IMR-90 (cell line): ENCODE measurements at places on chromosomes 6 and 20.

GRCh38 chr20:4947817-4948559 is 53.3 kb downstream of the SLC23A2 start:
- DNase-seq, result no peak

DNA sequence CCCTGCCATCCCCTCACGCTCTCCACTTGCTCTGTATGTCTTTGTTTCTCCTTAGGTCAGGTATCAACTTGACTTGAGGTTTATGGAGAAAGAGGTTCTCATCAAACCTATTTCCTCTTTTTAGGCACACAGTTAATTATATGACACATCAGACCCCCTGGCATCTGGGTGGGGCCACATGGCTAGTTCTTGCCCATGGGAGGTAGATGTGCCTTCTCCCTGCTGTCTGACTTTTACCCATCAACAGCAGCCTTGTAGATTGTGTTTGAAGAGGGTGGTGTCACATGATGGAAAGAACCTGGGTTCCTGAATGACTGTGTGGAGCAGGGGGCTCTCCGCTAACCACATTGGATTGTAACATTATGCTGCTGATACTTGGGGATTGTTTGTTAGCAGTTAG is 7.2 kb upstream of the UQCC2 start:
- no peak for DNase-seq

GRCh38 chr6:44737829-44738528 is 350.5 kb downstream of the CDC5L start:
- no peak for DNase-seq

DNA sequence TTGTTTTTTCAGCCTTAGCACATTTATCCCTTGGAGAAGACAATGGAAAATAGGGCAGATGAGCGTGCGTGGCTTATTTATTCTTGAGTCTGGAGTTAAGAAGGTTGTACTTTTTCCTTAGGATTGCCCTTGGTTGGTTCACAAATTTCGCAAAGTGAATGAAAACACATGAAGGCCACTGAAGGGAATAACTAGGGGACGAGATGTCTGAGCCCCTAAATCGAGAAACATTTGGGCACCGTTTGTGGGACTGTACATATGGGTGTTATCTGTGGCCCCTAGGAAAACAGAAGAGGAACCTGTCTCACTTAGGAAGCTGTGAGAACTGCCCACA is 19.4 kb upstream of the TRIM27 start:
- no peak for DNase-seq

GRCh38 chr6:45727819-45728449 is 287.7 kb downstream of the CLIC5 start:
- DNase-seq, result no peak

- DNase-seq, result no peak
Measured at GRCh38 chr6:90315354-90315950, 18.8 kb upstream of the BACH2 start.

- no peak for DNase-seq
Measured at GRCh38 chr6:107192830-107193229, 77.5 kb upstream of the BEND3 start.

- DNase-seq, result no peak
Measured at GRCh38 chr20:48080583-48080982, 295.3 kb upstream of the SULF2 start.

- DNase-seq, result no peak
Measured at GRCh38 chr20:39658662-39659409, 696.7 kb downstream of the DHX35 start.

GRCh38 chr20:18190338-18191233 is 52.9 kb downstream of the KAT14 start:
- no peak for DNase-seq

DNA sequence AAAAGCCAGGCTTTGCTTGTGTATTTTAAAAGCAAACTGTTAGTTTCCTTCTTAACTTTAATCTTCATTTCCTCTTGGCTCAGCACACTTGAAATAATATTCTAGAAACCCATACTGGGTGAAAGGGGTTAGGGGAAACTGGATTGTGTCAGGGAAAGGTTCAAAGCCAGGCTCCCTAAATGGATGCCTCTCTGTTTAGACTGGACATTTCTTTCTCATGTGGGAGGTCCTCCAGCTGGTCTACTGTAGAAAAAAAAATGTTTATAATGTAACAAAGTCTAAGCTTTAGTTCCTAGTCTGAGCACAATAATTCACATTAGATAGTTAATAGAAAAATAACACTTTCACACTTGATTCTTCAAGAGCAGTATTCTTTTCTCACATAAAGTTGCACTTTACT is 89.0 kb upstream of the AKIRIN2 start:
- peak; percentile 16 for DNase-seq

GRCh38 chr6:101281266-101281665 is 112.2 kb upstream of the GRIK2 start:
- no peak for DNase-seq

DNA sequence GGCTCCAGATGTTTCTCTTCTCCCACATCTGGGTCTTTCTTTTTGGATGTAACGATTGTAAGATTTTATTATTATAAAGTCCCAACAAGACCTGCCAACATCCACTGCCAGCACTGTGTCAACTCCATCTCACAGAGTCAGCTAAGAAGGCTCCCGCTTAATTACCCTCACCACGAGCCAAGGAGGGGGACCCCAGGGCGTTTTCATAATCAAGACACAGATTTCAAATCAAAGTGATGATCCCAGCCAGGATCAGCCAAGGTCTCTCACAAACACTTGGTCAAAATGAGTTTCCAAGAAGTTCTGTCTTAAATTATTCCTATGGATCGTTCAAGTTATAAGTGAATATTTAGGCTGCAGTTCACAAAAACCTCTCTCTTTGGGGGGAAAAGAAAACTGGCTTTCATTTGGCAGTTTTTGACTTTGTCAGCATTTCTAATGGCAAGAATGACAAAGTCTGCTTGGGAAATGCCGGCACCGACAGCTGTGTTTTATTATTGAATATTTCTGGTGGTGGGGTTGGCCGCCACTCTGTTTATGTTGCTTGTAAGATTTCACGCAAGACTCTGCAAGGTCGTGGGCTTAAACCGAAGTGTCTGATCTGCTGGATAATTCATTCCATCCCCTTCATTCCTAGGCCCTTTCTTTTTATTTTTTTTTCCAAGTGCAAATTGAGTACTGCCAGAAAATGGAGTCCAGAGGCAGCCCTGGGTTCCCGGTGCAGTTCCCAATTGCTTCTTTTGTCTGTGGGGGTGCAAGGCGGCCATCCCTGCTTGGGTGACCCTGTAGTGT is 170.2 kb upstream of the PMEPA1 start:
- DNase-seq, result no peak

DNA sequence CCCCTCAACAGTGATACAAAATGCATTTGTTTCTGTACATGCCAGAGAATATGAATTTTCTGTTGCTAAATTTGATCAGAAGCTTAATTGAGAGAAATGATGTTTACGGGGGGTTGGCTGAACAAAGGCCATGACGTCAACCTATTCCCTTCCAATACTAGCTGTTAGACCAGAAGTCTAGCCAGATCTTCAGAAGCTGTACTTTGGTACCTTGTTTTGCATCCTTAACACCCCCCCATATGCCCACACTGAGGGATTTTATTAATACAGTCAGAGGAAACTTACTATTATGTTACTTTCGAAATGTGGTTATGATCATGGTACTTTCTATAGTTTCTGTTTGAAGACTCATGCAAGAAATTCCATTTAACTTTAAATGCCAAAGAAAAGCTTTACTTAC is 3.1 kb downstream of the NCOA7 start:
- no peak for DNase-seq

DNA sequence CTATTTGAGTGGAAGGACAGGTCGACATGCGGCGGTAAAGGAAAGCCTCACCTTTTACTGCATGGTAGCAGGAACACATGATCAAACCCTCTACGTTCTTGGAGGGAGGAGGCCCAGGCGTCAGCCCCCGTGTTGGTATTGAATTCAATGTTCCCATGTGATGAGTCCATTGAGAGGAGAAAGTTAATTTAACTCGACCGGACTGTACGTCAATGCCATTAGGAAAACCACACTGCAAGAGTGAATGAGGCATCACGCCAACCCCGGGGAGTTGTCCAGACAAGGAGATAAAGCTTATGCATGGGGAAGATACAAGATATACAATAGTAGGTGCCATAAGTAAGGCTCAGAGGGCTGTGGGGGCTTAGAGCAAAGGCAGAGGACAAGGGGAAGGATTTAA is 213.9 kb upstream of the ECI2 start:
- no peak for DNase-seq

DNA sequence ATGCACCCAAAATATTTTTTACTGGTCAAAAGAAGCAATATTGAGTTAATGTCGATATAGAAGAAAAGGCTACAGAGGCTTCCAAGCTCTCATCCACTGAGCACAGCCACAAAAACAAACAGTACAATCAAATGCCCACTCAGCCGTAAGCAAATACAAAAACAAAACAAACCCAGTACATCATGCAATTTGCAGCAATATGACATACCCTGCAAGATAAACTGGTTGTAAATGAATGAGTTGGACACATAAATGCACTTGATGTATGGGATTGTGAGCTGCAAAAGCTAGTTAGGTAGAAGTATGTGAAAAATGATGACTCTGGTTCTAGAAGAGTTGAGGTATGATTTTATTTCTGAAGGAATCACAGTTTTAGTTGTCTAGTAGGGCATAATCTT is 83.9 kb downstream of the SESN1 start:
- DNase-seq, result no peak

GRCh38 chr6:144651234-144651633 is 366.1 kb downstream of the UTRN start:
- DNase-seq, result no peak

DNA sequence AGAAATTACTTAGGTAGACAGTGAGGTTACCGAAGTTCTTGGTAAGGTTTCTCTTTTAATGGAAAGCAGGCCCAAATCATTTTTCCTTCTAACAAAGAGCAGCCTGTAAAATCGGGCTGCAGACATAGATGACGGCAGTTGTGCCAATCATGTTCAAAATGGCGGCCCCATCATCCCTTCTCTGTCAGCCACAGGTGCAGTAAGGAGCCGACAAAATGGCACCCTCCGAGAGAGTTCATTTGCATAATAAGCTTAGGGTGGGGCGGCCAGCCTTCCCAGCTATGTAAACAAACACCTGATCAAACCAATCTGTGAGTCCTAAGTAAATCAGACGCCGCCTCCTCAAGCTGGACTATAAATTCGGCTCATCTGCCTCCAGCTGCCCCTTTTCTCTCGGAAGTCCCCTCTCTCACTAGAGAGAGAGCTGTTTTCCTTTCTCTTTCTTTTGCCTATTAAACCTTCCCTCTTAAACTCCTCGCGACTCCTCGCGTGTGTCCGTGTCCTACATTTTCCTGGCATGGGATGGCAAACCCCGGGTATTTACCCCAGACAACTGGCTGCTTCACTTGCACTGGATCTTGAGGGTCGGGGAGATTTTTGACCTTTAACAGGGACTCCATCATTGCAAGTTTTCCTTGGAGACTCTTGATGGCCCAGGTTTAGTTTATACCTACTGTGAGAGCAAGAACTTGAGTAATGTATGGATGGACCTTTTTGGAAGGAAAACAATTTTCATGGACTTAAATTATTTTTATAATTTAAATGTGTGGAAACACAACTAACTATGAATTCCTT is 8.9 kb upstream of the DDR1 start:
- DNase-seq, result no peak

- DNase-seq, result peak; percentile 46
Measured at GRCh38 chr6:101401792-101402621, 8.5 kb downstream of the GRIK2 start.

GRCh38 chr20:25408170-25408547 is 686 bp downstream of the GINS1 start:
- DNase-seq, result no peak

GRCh38 chr20:555976-556385 is 12.4 kb upstream of the CSNK2A1 start:
- DNase-seq, result peak; percentile 9

DNA sequence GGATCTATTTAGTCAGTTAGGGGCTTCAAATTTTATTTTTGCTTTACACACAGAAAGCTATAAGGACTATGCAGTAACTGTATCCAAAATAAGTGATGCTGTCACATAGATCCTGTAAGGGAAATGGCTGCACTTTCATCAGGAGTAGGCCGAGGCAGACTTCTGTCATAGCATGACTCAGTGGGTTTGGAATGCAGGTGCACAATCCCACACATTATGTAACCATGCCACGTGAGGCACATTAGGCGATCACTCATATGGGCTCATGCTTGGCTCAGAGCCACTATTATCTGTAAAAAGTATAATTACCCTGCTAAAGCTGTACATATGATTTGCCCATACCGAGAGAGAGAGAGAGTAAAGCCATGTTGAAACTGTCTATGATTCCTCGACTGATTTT is 1189.4 kb upstream of the EYS start:
- no peak for DNase-seq

GRCh38 chr20:62671765-62672164 is 29.5 kb downstream of the SLCO4A1 start:
- no peak for DNase-seq

DNA sequence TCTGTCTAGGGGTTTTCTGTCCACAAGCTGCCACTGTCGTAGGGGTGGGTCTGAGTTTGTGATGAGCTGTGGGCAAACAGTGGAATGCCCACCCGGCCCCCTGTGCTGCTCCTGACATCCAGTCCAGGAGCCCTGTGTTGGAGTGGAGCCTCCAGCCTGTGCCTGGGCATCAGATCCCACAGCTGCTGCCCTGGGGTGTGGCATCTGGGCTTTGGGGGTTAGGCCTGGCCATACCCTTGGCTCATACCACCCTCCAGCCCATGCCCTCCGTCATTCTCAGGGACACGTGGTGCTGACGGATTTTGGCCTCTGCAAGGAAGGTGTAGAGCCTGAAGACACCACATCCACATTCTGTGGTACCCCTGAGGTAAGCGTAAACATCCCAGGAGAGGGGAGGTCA is 12.9 kb downstream of the SGK2 start:
- DNase-seq, result no peak
